Fibroblast of the aortic adventitia (primary cell): ENCODE measurements at places on chromosomes 2 and 18. TPM values are rescaled to one million over a fixed set of nuclear protein-coding genes. Genes with fewer than 3 reads are reported as not detected.

Gene RALB
- 29.7 and 73.7 TPM in 2 replicates for total RNA-seq

GRCh38 chr2:171709011-171709685 lies 21.9 kb downstream of the DYNC1I2 start:
- DNase-seq, result no peak

DNA sequence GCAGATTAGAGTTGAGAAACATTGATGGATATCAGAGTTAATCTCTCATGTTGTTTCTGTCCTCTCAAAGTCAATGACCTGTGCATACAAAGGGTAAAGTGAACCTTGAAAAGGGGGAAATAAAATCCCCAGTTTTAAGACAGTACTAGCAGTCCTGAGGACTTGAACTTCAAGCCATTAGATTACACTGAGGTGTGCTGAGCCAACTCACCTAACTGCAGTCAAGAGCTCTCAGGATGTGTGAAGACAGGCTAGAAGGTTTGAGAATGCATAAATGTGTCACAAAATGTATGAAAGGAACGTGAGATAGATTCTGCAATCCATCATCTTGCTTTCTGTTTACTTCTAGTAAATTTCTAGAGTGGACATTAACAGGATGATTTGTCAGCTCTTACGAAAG lies 35.5 kb downstream of the DOCK10 start:
- DNase-seq, result no peak

DNA sequence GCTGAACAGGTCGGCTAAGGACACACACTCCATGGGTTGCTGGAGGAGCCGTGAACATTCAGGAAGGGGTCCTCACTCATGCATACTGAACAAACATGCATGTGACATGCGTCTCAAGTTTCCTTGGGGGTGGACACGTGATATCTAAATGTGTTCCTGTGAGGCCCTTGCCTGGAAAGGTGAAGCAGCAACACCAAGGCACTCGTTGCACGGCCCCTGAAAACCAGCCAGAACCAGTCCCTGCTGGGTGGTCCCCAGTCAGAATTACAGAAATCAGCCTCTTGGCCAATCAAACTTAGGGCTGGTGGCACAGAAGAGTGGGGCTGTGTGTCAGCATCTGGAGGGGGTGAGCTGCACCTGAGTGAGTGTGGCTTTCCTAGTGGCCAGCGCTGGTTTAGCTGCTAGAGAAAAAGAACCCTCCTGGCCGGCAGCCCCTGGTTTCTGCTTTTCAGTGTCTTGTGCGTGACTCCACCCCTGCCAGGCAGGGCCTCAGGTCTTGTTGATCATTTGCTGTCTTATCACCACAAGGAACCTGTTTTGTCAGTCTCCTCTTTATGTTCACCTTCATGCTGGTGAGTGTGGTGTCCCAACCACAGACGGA lies 3.2 kb upstream of the AQP12B start:
- DNase-seq, result no peak

DNA sequence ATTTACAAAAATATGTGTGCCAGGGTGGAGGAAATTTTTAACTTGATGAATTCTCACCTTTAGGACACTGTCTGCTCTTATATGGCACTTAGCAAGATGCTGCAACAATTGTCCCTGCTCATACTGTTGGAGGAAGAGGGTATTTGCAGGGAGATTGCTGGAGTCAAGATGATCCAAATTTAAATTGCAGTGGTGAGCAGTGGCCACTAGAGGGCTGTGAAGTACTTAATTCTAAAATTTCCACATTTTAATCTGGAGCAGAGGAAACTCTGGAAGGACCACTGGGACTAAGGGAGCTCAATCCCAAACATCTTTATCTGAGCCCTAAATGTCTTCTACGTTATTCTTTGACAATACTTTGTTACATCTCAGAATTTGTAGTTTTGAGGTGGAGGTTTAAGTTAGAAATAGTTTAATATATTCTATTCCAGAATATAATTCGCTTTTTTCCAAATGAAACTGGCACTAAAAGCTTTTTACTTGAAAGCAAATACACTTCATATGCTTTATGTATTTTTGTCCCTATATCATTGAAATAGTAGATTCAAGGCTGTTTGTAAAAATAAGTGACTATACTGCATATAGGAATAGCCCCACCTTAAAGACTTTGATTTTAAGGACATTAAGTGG lies 33.0 kb upstream of the PTH2R start:
- DNase-seq, result peak; percentile 76

GRCh38 chr2:65626831-65627230 lies 194.4 kb upstream of the SPRED2 start:
- peak; percentile 17 for DNase-seq
